ENCODE measurements at places on chromosomes 6 and 20.

GRCh38 chr20:48815537-48815936 lies 12.3 kb downstream of the PREX1 start:
- no peak for DNase-seq

DNA sequence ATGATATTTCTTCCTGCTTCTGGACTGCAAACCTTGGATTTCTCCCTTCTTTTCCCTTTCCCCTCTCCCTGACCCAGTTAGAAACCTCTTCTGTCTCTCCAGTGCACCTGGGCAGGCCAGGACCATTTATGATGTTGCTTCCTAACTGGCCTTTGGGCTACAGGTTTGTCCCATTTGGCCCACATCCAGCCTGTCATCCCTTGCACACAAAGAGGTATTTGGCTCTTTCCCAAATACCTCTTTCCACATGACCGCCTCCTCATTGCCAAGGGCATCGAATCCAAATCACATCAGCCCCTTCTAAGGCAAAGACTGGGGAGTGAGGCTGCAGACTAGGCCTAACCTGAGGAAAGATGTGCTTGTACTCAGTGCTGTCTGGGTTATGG lies 13.6 kb downstream of the FGD2 start:
- no peak for DNase-seq

DNA sequence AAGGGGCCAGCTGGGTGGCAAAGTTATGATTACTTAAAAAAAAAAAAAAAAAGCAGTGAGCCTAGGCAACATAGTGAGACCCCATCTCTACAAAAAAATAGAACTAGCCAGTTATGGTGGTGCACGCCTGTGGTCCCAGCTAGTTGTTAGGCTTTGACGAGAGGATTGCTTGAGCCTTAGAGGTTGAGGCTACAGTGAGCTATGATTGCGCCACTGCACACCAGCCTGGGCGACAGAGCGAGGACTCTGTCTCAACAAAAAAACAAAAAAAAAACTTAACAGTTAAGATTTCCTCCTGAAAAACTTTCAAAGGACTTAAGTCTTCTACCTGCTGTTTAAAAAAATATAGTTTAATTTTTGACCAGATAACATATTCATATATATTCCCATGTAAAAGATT lies 2.4 kb downstream of the GTSF1L start:
- no peak for DNase-seq

GRCh38 chr6:143276436-143276835 lies 174.1 kb downstream of the ADAT2 start:
- DNase-seq = no peak

DNA sequence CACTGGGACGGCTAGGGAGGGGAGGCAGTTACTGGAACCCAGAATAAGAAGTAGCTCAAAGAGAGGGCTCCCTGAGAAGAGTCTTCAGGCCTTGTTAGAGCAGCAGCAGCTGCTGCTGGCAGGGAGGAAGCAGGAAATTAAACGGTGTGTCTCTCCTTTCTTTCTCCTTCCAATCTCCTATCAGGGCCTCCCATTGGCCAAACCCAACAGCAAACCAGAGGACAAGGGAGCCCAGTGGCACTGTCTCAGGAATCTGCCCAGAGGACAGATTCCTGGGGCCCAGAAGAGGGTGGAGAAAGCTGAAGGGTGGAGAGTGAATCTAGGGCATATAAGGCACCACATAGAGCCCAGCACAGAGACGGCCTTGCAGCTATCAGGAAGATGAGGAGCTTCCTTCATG lies 10.2 kb downstream of the BTN3A1 start:
- no peak for DNase-seq

All from stimulated activated naive CD8-positive, alpha-beta T cell treated with anti-CD3 and anti-CD28 coated beads, Interleukin-15, amount 100 ng/mL, for 72 hours (primary cell).